SJCRH30 (cell line): ENCODE measurements at places on chromosomes 2 and 18. TPM values are rescaled to one million over a fixed set of nuclear protein-coding genes. Genes with fewer than 3 reads are reported as not detected.

DNA sequence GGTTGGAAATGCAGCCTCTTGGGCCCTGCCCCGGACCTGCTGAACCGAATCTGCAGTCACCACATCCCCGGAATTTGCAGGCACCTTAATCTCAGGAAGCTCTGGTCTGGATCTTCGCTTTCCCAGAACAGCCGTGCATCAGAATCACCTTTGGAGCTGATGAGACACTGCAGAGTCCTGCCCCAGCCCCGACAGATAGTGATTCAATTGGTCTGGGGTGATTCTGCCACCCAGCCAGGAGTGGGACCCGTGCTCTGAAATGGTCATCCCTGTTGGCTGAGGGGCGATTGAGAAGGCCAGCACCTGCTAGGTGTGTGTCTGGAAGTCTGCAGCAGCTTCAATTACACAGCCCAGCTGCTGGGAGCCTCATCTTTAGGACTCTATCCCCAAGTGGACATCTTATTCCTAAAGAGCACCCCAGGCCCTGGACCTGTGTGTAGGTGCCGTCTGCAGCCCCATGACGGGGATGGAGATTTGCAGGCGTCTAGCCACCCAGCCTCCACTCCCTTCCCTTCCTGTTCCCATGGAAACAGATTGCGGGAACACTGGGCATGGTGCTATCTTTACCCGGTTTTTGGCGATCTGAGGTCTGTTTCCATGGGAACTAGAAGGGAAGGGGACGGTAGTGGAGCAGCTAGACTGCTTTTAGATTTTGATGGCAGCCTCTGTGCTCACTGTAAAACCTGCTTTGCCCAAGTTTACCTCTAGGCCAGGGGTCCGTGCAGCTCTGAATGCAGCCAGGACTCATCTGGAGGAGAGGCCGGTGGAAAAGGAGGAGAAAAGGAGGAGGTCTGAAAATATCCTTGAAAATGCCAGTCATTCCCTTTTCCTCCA, 156.1 kb downstream of the LDLRAD4 start:
- H3K27ac ChIP-seq: no peak overlapping the region
- H3K4me3 ChIP-seq: no peak overlapping the region
- H3K27me3 ChIP-seq: no peaks in the 10 kb centered on the region

DNA sequence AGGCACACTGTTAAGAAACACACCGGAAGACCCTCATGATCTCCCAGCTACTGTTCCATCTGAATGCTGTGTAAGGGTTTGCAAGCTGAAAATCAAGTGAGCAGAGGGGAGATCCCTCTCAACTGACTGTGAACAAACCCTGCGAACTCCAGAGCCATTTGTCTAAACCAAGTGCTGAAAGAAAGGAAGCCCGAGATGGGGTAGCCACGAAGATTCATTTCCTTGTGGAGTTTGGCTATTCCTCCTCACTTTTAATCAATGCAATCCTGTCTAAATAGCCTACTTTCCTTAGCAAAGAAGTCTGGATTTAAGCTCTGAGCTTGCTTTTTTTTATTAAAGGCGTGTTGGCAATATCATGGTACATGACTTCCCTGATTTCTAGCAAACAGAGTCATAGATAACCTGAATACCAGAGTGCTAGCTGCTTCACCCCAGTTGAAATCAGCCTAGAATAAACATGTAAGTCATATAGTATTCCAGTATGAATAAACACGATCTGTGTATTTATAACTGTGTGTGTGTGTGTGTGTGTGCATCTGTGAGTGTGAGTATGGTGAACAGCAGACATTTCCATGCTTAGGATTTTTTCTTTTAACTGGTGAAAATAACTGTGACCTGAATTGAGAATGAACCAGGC, 365.2 kb downstream of the ZNF521 start:
- H3K27me3 ChIP-seq: no peaks in the 10 kb centered on the region
- H3K36me3 ChIP-seq: no peaks in the 10 kb centered on the region
- peak; percentile 52 for DNase-seq

- no peak for DNase-seq
- H3K4me3 ChIP-seq: no peak overlapping the region
- H3K27ac ChIP-seq: no peak overlapping the region
- peaks cover 16% of the 10 kb centered on the region for H3K27me3 ChIP-seq
Measured at GRCh38 chr2:68379184-68379708, 14.2 kb downstream of the PLEK start.

GRCh38 chr2:200943527-200944105, 19.8 kb downstream of the ORC2 start:
- no peaks in the 10 kb centered on the region for H3K27me3 ChIP-seq
- no peaks in the 10 kb centered on the region for H3K4me1 ChIP-seq
- no peak overlapping the region for H3K4me3 ChIP-seq
- H3K27ac ChIP-seq: no peak overlapping the region
- no peak for DNase-seq

DNA sequence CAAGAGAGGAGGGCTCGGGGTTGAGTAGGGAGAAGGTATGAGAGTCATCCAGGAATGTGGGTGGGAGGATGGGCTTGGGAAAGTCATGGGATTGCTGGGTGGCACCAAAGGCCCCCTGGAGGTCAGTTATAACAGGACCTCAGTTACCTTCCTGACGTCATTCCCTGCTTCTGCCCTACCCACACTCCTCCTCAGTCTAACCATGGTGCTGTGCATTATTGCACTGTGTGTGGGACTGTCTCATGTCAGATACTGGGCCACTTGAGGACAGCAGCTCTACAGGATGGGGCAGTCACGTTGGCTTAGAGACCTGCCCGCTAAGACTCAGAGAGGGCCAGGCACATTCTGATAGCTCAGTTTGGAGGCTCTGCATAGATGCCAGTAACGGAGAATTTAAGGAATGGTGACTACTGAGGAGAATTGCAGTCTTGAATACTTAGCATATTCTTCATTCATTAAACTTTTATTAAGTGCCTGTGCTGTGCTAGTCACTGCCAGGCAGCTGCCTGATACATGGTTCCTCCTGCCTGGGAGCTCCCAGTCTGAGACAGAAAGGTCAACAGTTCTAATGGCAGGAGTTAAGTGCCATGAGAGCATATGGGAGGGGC, 90.5 kb downstream of the LAMA3 start:
- no peaks in the 10 kb centered on the region for H3K27me3 ChIP-seq
- H3K27ac ChIP-seq: no peak overlapping the region
- DNase-seq: no peak
- H3K36me3 ChIP-seq: no peaks in the 10 kb centered on the region
- no peak overlapping the region for H3K4me3 ChIP-seq

- H3K27me3 ChIP-seq: no peaks in the 10 kb centered on the region
- H3K4me1 ChIP-seq: peaks cover 11% of the 10 kb centered on the region
- no peak overlapping the region for H3K4me3 ChIP-seq
- H3K27ac ChIP-seq: no peak overlapping the region
- DNase-seq: no peak
Measured at GRCh38 chr2:46356991-46357390, 59.8 kb downstream of the EPAS1 start.

- no peak overlapping the region for H3K4me3 ChIP-seq
- DNase-seq: no peak
- no peaks in the 10 kb centered on the region; the same call in 1 of the 2 replicates for H3K4me1 ChIP-seq
- H3K27ac ChIP-seq: no peak overlapping the region
Measured at GRCh38 chr2:204265681-204266181, 279.5 kb upstream of the PARD3B start.

GRCh38 chr18:70398076-70398475, 109.2 kb downstream of the SOCS6 start:
- H3K27me3 ChIP-seq: no peaks in the 10 kb centered on the region
- no peaks in the 10 kb centered on the region for H3K36me3 ChIP-seq
- no peak overlapping the region for H3K4me3 ChIP-seq
- no peak overlapping the region for H3K27ac ChIP-seq

GRCh38 chr2:108935271-108935741, 53.7 kb downstream of the EDAR start:
- peaks cover 19% of the 10 kb centered on the region for H3K4me1 ChIP-seq
- H3K4me3 ChIP-seq: no peak overlapping the region
- DNase-seq: no peak

GRCh38 chr2:66323406-66323805, 111.5 kb upstream of the MEIS1 start:
- H3K4me3 ChIP-seq: no peak overlapping the region
- H3K4me1 ChIP-seq: peaks cover 4% of the 10 kb centered on the region; the same call in 1 of the 2 replicates
- H3K27ac ChIP-seq: no peak overlapping the region
- H3K36me3 ChIP-seq: no peaks in the 10 kb centered on the region
- peaks cover 5% of the 10 kb centered on the region for H3K27me3 ChIP-seq

GRCh38 chr18:12531749-12532148, 124.0 kb downstream of the PRELID3A start:
- 0 out of 2 replicates have a peak, but pooled peaks cover 4% of the 10 kb centered on the region for H3K4me1 ChIP-seq
- no peaks in the 10 kb centered on the region for H3K36me3 ChIP-seq
- no peak overlapping the region for H3K27ac ChIP-seq
- peak; percentile 11 for DNase-seq

DNA sequence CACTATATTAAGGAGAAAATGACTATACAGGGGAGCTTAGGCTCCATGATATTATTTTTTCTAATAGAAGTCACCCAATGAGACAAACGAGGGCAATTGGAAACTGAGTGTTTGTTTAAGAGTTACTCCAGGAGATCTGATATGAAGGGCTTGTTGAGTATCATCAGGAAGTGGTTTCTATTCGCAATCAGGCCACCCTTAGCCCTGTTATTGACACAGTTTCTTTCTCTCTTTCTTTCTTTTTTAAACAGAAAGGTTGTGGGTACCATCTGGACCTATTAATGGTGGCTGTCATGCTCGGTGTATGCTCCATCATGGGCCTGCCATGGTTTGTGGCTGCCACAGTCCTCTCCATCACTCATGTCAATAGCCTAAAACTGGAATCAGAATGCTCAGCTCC, 117.3 kb downstream of the DPP4 start:
- no peak for DNase-seq
- no peak overlapping the region for H3K4me3 ChIP-seq
- H3K27ac ChIP-seq: no peak overlapping the region
- no peaks in the 10 kb centered on the region for H3K27me3 ChIP-seq

GRCh38 chr2:70716131-70716743, 51.8 kb downstream of the ADD2 start:
- DNase-seq: no peak
- no peaks in the 10 kb centered on the region for H3K4me1 ChIP-seq
- H3K36me3 ChIP-seq: no peaks in the 10 kb centered on the region
- no peak overlapping the region for H3K27ac ChIP-seq
- H3K27me3 ChIP-seq: peaks cover 34% of the 10 kb centered on the region
- no peak overlapping the region for H3K4me3 ChIP-seq

DNA sequence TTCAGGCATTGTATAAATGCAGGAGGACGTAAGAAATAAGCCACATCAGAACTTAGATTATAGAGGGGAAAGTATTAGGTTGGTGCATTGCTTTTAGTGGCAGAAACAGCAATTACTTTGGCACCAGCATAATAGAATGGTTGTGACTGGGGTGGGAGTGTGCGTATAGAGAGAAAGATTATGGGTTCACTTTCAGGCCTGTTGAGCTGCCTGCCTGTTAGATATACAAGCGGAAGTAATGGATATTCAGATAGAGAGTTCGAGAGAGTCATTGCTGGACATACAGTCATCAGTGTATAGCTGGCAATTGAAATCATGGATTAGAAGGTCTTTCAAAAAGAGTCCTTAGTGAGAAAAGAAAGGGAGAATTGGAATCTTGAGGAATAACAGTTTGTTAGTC, 139.2 kb upstream of the MYO3B start:
- H3K4me1 ChIP-seq: no peaks in the 10 kb centered on the region
- no peak overlapping the region for H3K27ac ChIP-seq
- H3K27me3 ChIP-seq: no peaks in the 10 kb centered on the region
- no peak overlapping the region for H3K4me3 ChIP-seq
- H3K36me3 ChIP-seq: 0 out of 2 replicates have a peak, but pooled peaks cover 10% of the 10 kb centered on the region

GRCh38 chr2:133364636-133365035, 203.6 kb downstream of the NCKAP5 start:
- no peaks in the 10 kb centered on the region for H3K4me1 ChIP-seq
- DNase-seq: no peak
- H3K4me3 ChIP-seq: no peak overlapping the region
- no peaks in the 10 kb centered on the region for H3K36me3 ChIP-seq
- H3K27me3 ChIP-seq: no peaks in the 10 kb centered on the region

- H3K4me1 ChIP-seq: no peaks in the 10 kb centered on the region
- peak; percentile 13 for DNase-seq
- H3K36me3 ChIP-seq: no peaks in the 10 kb centered on the region
- H3K4me3 ChIP-seq: no peak overlapping the region
- H3K27me3 ChIP-seq: no peaks in the 10 kb centered on the region
- no peak overlapping the region for H3K27ac ChIP-seq
Measured at GRCh38 chr2:153476816-153477635, 1.5 kb downstream of the RPRM start.

DNA sequence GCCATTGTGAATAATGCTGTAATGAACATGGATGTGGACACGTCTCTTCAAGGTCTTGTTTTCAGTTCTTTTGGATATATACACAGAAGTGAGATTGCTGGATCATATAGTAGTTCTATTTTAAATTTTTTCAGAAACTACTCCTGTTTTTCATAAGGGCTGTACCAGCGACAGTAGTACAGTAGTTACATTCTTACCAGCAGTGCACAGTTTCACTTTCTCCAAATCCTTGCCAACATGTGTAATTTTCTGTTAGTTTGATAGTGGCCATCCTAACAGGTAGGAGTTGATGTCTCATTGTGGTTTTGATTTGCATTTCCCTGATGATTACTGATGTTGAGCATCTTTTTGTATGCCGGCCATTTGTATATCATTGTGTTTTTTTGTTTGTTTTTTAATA, 81.7 kb downstream of the EPC2 start:
- H3K27me3 ChIP-seq: no peaks in the 10 kb centered on the region
- peaks cover 34% of the 10 kb centered on the region for H3K4me1 ChIP-seq
- no peak overlapping the region for H3K27ac ChIP-seq
- no peak for DNase-seq

DNA sequence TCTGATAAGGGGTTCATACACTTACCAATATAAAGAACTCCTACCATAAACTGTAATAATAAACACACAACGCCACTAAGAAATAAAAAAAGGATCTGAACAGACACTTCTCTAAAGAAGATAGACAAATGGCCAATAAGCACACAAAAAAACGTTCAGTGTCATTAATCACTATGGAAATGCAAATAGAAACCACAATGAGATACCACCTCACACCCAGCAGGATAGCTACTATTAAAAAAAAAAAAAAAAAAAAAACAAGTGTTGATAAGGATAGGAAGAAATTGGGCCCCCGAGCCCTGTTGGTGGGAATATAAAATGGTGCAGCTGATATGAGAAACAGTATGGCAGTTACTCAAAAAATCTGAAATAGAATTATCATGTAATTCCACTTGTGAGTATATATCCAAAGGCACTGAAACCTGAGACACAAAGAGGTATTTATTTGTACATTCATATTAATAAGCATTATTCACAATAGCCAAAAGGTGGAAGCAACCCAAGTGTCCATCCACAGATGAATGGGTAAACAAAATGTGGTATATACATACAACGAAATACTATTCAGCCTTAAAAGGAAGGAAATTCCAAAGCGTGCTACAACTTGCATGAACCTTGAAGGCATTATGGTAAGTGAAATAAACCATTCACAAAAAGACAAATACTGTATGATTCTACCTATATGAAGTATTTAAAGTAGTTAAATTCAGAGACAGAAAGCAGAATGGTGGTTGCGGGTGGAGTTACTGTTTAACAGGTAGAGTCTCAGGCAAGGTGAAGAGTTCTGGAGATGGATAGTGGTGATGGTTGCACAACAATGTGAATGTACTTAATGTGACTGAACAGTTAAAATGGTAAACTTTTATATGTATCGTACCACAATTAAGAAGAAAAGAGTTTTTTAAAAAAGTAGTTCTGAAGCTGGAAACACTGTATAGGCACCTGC, 17.9 kb downstream of the REV1 start:
- no peak overlapping the region for H3K4me3 ChIP-seq
- no peaks in the 10 kb centered on the region for H3K27me3 ChIP-seq
- H3K27ac ChIP-seq: no peak overlapping the region
- peaks cover 12% of the 10 kb centered on the region for H3K36me3 ChIP-seq
- no peak for DNase-seq
- no peaks in the 10 kb centered on the region for H3K4me1 ChIP-seq

The TMEM37 gene
- 0.28 and 0.67 TPM in 2 replicates for total RNA-seq

The ABHD3 gene
- total RNA-seq: 13.2 and 13.5 TPM in 2 replicates

The LYPD6 gene
- total RNA-seq: 10.4 and 11.5 TPM in 2 replicates

The EVA1A gene
- not detected in 2 replicates for total RNA-seq

The TNFAIP6 gene
- total RNA-seq: 0.08 and 0.18 TPM in 2 replicates

The RPRM gene
- total RNA-seq: not detected in 2 replicates
